Effector memory CD4-positive, alpha-beta T cell (primary cell): ENCODE measurements at places on chromosomes 3 and 15.

DNA sequence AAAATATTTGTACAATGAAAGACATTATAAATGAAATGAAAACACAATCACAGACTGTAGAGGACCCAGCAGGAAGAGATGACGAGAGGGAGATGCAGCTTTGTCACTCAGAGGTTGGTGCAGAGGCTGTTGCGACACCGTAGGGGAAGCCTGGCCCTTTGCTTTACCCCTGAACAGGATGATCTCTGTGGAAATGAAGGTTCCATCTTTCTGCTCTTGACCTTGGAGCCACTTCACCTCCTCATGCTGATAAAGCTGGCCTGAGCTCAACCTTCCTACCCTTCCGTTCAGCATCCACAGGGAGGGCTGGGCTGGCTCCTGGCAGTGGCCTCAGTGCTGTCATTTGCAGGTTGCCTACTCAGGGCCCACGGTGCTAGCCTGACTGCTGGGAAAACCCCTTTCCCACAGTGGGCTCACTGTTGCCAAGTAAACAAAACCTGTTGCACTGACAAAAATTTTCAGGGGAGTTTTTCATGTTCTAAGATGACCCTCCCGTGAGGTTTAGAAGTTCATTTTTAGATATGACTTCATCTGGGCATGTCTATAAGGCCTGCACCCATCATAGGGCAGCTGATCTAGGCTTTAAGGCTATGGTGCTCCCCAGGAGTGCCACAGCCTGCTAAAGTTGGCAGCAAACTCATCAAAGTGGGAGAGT lies 3.0 kb upstream of the CD80 start:
- DNase-seq: peak; percentile 47

DNA sequence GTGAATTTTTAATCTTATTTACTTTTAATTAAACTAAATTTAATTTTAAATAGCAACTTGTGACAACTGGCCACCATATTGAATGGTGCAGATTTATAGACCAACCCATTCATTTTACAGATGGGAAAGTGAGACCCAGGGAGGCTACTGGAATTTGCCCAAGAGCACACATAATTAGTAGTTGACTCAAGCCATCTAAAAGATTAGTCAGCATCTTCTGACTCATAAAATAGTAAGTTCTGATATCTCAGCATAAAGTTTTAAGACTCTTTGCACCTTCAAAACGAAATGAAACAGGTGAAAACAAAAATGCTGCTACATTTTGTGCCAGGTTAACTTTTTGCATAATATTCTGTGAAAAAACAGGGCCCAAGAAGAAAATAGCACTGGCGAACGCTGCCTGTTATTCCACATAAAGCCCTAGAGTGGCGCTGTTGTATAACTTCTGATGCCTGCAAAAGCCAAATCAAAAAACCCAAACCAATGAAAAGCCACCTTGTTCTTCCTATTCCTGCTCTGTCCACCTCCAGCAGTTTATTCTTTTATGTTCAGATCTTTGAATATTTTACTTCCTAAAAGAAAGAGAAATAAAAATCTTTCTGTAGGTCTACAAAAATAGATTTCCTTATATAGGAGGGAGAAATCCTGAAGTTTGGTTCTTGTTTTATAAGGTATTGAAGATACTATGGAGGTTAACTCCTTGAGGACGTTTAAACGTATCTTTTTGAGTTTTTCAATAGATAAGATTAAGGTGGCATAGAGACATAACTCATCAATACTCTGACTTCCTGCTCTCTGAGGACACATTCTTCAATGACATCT lies 62.8 kb downstream of the OTOL1 start:
- no peak for DNase-seq

DNA sequence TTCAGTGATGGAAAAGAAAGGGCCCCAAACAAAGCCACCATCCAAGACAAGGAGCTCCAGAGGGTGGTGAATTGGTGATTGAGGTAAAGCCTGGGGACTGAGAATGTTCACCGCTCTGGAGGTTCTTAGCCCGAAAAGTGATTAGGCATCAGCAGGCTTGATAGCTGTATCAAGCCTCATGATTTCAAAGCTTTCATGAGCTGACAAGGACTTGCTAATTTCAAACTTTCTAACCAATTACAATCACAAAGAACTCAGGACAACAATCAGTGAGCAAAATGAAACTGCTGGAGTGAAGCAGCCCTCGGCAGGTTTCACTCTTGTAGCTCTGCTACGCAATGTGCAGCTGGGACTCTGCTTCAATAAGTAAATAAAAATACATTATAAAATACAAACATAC lies 391.3 kb downstream of the TIGIT start:
- DNase-seq: no peak

- no peak for DNase-seq
Observed at GRCh38 chr3:64321747-64322146, 96.5 kb upstream of the PRICKLE2 start.

DNA sequence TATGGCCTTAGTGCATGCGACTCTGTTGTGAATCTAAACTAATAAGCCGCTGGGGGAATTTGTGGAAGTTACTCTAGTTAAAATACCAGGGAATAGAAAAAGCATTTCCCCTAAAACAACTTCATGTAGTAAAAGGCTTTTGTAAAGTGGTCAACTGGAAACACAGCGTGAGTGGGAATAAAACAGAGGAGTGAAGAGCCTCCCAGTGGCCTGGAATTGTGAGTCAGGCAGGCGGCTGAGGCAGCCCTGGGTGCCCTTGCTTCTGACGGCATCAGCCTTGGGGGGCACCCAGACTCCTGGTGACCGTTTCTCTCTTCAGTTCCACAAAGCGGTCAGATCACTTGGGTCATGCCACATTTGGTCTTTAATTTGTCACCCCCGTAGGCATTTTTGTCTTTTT lies 108.4 kb downstream of the GHSR start:
- no peak for DNase-seq

DNA sequence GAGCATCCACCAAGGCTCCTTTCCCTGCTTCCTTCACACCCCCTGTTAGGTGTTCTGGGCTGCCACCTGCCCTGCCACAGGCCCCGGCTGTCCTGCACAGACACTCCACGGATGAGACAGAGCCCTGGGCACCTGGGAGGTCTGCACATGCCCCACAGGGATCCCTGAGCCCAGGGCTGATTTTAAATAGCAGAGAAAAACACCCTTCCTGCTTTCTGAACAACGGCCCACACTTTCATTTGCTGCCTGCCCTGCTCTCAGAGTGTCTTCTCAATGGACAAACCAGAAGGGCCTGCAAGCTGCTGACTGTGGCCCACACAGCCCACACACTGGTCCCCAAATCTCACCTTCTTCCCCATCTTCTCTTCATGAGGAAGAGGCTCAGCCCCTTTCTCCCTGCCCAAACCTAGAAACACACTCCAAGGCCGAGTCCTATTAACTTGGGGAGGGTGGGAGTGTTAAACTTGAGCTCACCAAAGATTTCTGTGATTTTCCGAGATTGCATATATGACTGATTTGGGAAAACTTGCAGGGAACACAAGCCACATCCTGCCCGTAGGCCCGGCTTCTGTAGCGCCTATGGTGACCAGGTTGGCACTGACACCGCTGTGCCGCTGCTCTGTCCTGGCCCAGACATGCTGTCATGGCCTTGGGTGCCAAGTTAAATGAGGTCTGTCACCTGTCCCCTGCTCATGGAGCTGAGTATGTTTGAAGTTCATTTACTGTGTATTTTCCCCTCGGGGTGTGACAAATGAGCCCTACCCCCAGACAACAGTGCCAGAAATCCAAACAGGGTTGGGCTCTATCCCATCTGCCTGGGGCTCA lies 47.2 kb upstream of the KLF13 start:
- no peak for DNase-seq

- DNase-seq: no peak
Observed at GRCh38 chr3:172987273-172987672, 153.8 kb downstream of the SPATA16 start.

- no peak for DNase-seq
Observed at GRCh38 chr15:58506064-58506490, 74.3 kb downstream of the LIPC start.

GRCh38 chr15:27214961-27215360 lies 244.0 kb downstream of the GABRG3 start:
- DNase-seq: no peak

DNA sequence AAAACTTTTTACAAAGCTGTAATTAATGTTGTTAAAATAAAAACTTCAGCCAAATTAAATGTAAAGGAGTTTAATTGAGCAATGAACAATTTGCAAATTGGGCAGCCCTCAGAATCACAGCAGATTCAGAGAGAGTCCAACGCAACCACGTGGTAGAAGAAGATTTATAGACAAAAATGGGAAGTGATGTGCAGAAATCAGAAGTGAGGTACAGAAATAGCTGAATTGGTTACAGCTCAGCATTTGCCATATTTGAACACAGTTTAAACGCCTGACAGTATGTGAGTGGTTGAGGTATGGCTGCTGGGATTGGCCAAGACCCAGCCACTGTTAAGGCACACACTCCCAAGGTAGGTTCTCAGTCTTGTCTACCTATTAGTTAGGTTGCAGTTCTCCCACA lies 14.4 kb upstream of the PLA2G4D start:
- no peak for DNase-seq

DNA sequence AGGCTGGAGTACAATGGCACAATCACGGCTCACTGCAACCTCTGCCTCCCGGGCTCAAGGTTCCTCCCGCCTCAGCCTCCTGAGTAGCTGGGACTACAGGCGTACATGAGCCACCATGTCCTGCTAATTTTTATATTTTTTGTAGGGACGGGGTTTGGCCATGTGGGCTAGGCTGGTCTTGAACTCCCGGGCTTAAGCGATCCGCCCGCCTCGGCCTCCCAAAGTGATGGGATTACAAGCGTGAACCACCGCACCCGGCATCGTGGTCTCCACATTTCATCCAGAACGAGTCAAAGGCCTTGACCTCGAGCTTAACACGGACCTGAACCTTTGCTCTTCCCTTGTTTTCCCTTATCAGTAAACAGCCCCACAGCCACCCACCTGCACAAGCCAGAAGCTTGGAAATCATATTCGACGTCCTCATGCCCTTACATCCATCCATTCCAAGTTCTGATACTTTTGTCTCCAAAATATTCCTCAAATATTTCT lies 1.4 kb upstream of the PTPN23 start:
- no peak for DNase-seq

- no peak for DNase-seq
Observed at GRCh38 chr15:80835336-80835735, 56.2 kb downstream of the CEMIP start.

DNA sequence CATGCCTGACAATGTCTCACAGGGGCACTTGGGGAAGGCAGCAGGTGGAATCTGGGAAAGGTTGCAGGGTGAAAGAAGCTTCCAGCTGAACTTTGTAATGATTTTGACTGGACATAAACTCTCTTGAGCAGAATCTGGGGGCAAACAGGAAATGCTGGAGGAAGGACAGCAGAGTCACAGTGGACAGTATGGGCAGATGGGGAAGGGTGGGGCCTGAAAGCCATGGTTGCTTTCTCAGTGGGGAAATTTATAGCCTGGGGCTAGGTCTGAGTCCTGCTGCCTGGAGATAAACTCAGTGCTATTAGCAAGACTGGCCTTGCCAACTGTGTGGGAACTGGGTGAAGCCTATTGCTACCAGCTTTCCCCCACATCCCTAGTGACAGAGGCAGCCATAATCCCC lies 203.2 kb downstream of the OSBPL10 start:
- DNase-seq: no peak

DNA sequence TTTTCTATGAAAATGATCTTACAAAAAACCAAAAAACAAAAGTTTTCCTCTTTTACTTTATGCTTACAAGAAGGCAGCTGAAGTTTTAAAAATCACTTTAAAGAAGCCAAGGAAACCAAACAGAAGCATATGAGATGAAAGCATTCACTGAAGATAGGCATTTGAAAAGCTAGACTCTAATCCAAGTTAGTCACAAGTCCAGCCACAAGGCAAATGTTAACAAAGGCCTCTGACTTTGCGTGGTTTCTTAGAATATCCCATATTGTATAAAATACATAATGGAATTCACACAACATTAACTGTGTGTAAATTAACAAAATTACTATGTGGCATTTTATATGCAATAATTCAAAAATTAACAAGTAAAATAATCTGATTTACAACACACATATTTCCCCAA lies 17.7 kb downstream of the MRPL3 start:
- DNase-seq: no peak

DNA sequence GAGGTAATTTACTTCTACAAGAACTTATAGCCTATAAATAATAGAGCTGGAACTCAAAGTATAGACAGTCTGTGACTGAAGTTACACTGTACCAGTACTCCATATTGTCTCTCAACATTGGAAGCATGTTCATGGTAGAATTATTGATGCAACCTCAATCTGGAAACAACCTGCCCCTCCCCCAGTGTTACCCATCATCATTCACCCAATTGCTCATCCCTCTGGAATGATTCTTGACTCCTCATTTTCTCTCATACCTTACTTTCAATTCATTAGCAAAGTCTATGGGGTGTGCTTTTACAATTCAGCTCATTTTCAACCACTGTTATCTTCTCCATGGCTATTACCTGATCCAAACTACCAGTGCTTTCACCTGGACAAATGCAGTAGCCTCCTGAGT lies 151.7 kb downstream of the CPNE4 start:
- DNase-seq: no peak

- no peak for DNase-seq
Observed at GRCh38 chr3:157649511-157649910, 146.3 kb upstream of the VEPH1 start.

- no peak for DNase-seq
Observed at GRCh38 chr3:126750756-126751121, 46.7 kb downstream of the CHCHD6 start.

- no peak for DNase-seq
Observed at GRCh38 chr3:99943931-99944761, 126.5 kb downstream of the CMSS1 start.

- no peak for DNase-seq
Observed at GRCh38 chr3:124044956-124045355, 53.0 kb upstream of the ROPN1 start.

DNA sequence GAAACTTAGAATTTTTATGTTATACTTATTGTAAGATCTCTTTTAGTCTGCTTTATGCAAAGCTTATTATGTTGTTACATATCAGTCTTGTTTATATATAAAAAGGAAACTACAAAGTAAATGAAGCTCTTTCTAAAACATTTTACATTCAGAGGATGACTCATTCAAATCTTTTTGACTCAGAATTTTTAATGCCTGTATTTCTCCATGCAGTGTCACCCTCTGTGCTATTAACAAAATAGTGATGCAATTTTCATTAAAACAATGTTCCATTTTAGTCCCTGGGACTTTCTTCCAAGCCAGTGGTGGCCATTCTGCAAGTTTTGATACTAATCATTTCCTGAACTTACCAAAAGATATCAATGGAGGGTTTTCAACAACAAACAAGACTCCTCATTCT lies 216.1 kb downstream of the NAALADL2 start:
- no peak for DNase-seq

- DNase-seq: no peak
Observed at GRCh38 chr3:149085828-149086231, 503 bp downstream of the HLTF start.
